PC-3 (cell line): ENCODE measurements at places on chromosomes 1 and 21. TPM values are rescaled to one million over a fixed set of nuclear protein-coding genes. Genes with fewer than 3 reads are reported as not detected.

KLHDC9 gene
- 3.2 and 3.3 TPM in 2 replicates for total RNA-seq

ATP1A2 gene
- total RNA-seq = not detected in 2 replicates

- H3K27ac ChIP-seq = no peak overlapping the region
- H3K36me3 ChIP-seq = no peaks in the 10 kb centered on the region
- no peak overlapping the region for H3K4me3 ChIP-seq
- peak; percentile 46 for DNase-seq
- no peaks in the 10 kb centered on the region for H3K4me1 ChIP-seq
Observed at GRCh38 chr1:196723325-196724185, 51.1 kb upstream of the CFHR3 start.

- no peak overlapping the region for H3K27ac ChIP-seq
- no peak for DNase-seq
- no peak overlapping the region for H3K4me3 ChIP-seq
Observed at GRCh38 chr1:229147072-229147471, 123.8 kb upstream of the RAB4A start.

- peaks cover 13% of the 10 kb centered on the region; the same call in 1 of the 2 replicates for H3K36me3 ChIP-seq
- H3K27ac ChIP-seq = peak overlapping the region; percentile 86
- H3K4me1 ChIP-seq = peaks cover 15% of the 10 kb centered on the region
- no peak overlapping the region for H3K4me3 ChIP-seq
- peak; percentile 91 for DNase-seq
Observed at GRCh38 chr1:20896826-20897225, 109.7 kb upstream of the HP1BP3 start.

GRCh38 chr21:34126691-34127090, 53.3 kb downstream of the MRPS6 start:
- peaks cover 12% of the 10 kb centered on the region for H3K4me1 ChIP-seq
- H3K27ac ChIP-seq = no peak overlapping the region
- no peak for DNase-seq
- H3K4me3 ChIP-seq = no peak overlapping the region
- no peaks in the 10 kb centered on the region for H3K27me3 ChIP-seq
- H3K36me3 ChIP-seq = peaks cover 24% of the 10 kb centered on the region

GRCh38 chr1:40838045-40838979, 23.9 kb downstream of the CITED4 start:
- DNase-seq = no peak
- H3K36me3 ChIP-seq = no peaks in the 10 kb centered on the region
- no peaks in the 10 kb centered on the region for H3K4me1 ChIP-seq
